ENCODE measurements at places on chromosomes 1 and 21.

- DNase-seq, result no peak
Measured at GRCh38 chr1:157197906-157198435, 59.8 kb upstream of the ETV3 start.

- DNase-seq, result no peak
Measured at GRCh38 chr1:221204055-221204833, 325.0 kb downstream of the HLX start.

DNA sequence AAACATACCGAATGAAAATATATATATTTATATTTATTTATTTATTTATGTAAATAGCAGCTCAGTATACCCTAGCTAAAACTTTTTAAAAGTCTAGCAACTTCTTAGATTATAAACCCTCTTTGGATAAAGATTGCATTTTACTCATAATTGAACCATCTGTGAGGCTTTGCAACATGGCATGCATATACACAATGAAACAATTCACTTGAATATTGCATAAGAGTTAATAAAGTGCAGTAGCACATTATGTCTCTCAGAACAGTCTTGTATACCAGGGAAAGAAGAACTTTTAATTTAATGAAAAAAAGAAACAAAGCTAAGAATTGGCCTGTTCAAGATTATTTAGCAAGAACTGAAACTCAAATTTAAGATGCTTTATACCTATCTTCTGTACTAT, 1363.9 kb upstream of the ADGRL2 start:
- DNase-seq, result no peak

GRCh38 chr1:5850503-5850902, 141.7 kb downstream of the NPHP4 start:
- DNase-seq, result no peak

- no peak for DNase-seq
Measured at GRCh38 chr21:25722631-25723030, 12.1 kb downstream of the ATP5PF start.
